Thymus (tissue), 14 donors: ENCODE measurements at places on chromosomes 6 and 20. TPM values are rescaled to one million over a fixed set of nuclear protein-coding genes. Genes with fewer than 3 reads are reported as not detected.

Gene MOG
- not detected for total RNA-seq

Gene EYA4
- 6.2 TPM for total RNA-seq

Gene TSPO2
- 0.38 TPM for total RNA-seq

Gene BPI
- total RNA-seq = 2.1 TPM

Gene CFAP206
- total RNA-seq = 0.05 TPM

Gene VGLL2
- total RNA-seq = not detected

Gene CLPSL2
- total RNA-seq = not detected

Gene SLC2A10
- 2.0 TPM for total RNA-seq

Gene PDE7B
- total RNA-seq = 4.4 TPM

Gene TOX2
- 14.5 TPM for total RNA-seq

Gene TRIM10
- total RNA-seq = 0.57 TPM

Gene FUT9
- 0.05 TPM for total RNA-seq

Gene PSMB8
- 162 TPM for total RNA-seq
